Effector memory CD8-positive, alpha-beta T cell (primary cell): ENCODE measurements at places on chromosomes 13 and 19.

DNA sequence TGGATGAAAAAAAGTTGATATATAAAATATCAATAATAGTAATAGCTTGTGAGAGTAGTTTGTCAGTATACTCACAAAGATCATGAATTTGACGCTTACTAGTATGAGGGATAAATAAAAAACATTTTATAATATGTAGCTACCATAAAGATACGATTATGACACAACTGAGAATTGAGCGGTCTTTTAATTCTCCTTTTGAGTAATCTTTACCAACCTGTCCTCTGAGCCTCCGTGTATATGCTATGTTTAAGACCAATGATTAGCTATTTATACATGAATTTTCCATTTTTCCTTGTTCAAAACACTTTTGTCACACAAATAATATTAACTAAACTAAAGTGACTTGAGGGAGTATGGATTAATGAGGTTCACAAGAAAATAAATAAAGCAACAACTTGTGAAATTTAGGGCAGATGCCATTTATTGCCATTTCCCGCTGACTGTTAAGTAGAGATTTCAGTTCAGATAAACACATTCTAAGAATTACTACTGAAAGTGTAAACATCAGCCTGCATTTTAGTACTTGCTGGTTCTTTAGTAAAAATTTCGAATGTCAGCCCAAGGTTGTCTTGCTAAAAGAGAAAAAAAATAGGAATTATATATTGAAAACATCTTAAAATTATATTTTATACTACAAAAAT lies 6.2 kb upstream of the IRS2 start:
- DNase-seq: no peak

- DNase-seq: no peak
Measured at GRCh38 chr19:46745030-46745429, 827 bp upstream of the FKRP start.

DNA sequence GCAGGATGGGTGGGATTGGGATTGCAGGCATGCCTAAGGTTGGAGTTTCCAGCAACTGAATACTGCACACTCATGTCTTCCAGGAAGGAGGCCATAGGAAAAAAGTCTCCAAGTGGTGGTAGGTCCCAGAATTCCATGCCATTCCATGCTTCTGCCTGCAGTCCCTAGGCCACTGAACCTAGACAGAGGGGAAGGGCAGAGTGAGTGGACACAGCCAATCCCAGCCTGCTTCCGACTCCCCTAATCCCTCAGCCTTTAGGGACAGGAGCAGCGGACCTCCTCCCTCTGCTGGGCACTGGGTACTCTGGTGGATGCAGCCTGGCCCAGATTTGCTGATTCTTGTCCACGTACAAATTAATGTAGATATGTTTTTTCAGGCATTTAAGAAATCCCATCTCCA lies 17.0 kb downstream of the VSTM2B start:
- no peak for DNase-seq

DNA sequence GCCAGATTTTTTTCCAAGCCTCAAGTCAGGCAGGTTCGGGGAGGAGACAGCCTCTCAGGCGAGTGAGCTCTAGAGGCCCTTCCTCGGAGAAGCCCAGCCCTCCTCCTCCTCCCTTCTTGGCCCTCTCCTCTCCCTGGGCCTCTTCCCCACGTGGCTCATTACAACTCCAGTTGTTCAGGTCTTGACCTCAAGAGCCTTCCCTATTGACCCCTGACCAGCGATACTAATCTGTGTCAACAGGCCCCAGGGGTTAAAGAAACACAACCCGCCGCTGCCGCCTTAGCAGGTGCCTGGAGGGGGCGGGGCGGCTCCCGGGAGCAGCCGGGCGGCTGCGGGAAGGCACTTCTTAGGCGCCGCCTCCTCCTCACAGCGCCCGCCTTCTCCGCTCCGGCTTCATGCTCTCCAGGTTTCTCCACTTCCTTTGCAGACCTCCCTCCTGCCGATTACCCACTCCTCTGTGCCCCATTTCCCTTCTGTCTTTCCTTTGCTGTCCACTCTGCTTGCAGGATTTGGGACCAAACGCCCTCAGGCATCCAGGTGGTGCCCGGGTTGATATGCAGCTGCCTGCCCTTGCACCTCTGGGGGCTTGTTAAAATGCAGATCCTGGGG lies 51.0 kb downstream of the LYL1 start:
- no peak for DNase-seq

- no peak for DNase-seq
Measured at GRCh38 chr19:53079313-53079924, 23.8 kb downstream of the ZNF160 start.

GRCh38 chr19:41930926-41931592 lies 2.8 kb upstream of the ERFL start:
- no peak for DNase-seq

DNA sequence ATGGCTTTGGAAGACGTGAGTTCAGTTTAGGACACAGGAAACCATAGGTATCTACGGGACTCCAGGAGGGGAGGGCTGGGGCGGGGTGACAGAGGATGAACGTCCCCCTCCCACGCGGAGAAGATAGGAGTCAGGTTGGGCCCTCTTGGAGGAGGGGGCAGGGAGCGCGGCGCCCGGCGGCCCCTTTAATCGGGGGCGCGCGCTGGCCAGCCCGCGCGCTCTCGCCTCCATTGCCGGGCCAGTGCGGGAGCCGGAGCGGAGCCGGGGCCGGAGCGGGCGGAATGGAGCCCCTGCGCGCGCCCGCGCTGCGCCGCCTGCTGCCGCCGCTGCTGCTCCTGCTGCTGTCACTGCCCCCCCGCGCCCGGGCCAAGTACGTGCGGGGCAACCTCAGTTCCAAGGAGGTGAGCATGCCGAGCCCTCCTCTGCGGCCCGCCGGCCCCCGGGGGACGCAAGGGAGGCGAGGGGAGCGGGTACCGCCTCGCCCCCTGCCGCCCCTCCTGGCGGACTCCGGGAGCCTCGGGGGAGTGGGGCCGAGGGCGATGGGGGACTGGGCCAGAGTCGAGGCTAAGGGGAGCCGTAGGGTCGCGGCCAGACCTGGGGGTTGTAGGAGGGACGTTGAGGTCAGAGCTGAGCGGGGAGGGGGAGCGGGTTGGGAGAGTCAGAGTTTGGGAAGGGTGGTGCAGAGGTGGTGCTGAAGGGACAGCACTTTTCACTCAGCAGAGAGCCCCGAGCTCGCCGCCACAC lies at the start of gene TMEM145:
Gene TMEM145 (plus strand): TSS at position 214 of the 744 bp plus-strand sequence. CDS start 68 bp downstream, at position 282.
- no peak for DNase-seq

- DNase-seq: no peak
Measured at GRCh38 chr19:44808463-44809371, at the start of gene BCAM. Gene BCAM (plus strand): TSS chr19:44809103. CDS start chr19:44809125, 22 bp downstream.

DNA sequence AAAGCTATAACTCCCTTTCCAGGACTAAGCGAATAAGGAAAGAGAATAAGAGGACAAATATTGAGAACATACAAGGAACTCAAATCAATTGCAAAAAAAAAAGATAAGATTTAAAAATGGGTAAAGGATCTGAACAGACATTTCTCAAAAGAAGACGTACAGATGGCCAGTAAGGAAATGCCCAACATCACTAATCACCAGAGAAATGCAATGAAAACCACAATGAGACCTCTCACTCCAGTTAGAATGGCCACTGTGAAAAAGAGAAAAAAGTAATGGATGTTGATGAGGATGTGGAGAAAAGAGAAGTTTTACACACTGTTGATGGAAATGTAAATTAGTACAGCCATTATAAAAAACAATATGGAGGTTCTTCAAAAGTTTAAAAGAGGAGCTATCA lies 63.8 kb downstream of the VWA8 start:
- DNase-seq: no peak

GRCh38 chr19:14127929-14128509 lies 8.4 kb downstream of the ASF1B start:
- DNase-seq: no peak

DNA sequence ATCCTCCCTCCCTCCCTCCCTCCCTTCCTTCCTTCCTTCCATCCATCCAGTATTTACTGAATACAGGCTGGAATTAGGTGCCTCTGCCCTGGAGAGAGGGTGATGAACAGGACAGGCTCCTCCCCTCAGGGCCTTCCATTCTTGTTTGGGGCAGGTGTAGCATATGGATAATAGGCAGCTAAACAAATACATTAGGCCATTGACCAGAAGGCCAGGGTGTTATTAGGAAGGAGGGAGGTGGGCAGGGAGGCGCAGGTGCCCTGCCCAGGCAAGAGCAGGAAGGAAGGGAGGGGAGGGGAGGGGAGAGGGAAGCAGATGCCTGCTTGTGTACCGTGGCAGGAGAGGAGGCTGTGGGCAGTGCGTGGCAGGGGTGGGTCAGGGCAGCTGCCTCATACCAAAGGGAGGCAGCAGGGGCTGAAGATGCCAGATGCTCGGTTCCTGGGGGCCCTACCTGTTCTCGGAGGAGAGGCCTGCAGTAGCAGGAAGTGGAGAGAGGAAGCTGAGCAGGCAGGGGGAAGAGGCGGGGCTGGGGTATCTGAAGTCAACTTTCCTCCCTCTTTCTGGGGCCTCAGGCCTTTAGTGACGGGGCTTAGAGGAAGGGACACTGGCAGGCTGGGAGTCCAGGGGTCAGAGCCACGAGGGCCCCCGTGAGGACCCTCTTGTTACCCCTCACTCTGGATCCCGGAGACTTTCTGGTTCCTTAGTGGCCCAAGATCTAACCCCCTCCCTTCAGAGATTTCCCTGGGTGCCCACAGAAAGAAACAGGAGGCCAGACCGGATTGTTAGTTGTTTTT lies at the start of gene RINL:
Gene RINL (minus strand): TSS at position 495 of the 794 bp plus-strand sequence. CDS start 1,533 bp downstream, outside the sequence.
- peak; percentile 61 for DNase-seq

DNA sequence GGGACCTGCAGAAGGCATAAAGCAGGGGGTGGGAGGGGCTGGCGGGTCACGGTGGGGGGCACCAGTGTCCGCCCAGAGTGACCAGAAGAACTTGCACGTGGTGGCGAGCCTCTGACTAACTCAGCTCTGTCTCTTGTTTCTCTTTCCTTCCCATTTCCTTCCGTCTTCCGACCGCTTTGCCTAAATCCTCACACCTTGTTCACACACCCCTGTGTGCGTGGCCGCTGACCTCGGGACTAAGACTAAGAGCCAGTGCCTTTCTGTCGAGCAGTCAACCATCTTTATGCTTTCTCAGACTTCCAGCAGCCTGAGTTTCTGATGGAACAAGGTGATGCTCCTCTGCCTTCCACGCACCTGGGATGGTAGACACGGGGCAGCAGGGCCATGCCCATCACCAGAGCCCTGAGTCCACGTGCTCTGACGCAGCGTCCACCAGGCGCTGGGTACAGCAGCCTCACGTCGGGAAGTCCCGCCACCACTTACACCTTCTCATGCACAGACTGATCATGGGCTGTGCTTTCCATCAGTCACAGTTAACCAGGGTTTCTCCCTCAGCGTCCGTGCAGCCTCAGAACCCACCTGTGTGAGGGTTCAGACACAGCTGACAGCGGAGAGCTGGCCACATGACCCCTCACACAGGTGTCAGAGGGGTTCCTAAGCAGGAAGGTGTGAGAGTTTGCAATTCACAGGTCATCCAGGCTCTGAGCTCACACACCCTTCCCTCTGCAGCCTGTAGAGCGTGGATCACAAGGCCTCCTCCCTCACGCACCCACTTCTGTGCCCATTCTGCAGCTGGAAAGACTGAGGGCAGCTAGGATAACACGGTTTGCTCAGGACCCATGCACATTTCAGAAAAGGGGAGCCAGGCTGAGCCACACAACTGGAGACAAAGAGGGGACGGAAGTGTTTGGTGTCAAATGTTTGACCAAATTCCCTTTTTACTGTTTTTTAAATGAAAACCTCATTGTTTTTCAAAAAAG lies 90.7 kb upstream of the MCF2L start:
- DNase-seq: no peak

DNA sequence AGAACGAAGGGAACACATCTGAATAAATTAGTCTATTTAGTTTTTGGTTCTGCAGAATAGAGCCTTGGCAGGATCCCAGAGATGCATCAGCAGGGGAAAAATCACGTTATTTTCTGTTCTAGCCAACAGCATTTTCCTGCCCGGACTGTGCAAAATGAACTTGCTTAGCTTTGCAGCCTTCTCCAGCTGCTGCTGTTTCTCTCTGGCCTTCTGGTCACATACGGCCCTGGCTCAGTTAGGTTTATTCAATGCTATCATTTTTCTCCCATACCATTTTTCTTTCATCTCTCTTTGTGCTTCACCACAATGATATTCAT lies 110.4 kb upstream of the KL start:
- DNase-seq: no peak

- no peak for DNase-seq
Measured at GRCh38 chr19:9702186-9702585, 27.3 kb upstream of the ZNF562 start.

DNA sequence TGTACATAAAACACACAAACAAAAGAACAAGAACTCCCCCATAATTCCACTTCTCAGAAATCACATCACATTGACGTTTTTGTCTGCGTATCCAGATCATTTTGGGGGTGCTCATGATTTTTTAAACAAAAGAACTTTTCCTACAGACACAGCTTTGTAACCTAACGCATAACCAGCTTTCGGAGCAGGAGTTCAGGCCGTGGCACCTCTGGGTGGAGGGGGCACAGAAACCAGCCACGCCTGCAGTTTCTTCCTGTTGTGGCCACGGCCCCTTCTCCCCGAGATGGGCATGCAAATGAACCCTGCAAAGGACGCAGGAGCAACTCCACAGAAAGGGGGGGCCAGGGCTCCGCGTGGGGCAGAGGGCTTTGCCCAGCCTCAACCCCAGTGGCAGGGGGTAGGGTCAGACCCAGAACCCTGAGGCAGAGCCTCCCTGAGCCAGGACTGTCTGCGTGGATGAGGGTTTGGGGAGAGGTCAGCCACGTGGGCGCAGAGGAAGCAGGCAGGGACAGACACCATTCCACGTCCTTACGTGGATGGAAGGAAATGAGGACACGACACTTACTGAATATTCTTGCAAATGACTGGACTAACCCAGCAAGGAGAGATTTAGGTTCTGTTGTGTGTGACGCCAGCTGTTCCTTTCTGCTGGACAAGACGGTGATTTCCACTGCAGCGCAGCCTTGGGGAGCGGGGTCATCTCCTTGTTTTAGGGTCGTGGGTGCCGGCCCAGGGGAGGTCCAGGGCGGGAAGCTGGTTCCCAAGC lies 64.4 kb downstream of the RASA3 start:
- peak; percentile 35 for DNase-seq
